ENCODE measurements at places on chromosomes 11 and 22.

DNA sequence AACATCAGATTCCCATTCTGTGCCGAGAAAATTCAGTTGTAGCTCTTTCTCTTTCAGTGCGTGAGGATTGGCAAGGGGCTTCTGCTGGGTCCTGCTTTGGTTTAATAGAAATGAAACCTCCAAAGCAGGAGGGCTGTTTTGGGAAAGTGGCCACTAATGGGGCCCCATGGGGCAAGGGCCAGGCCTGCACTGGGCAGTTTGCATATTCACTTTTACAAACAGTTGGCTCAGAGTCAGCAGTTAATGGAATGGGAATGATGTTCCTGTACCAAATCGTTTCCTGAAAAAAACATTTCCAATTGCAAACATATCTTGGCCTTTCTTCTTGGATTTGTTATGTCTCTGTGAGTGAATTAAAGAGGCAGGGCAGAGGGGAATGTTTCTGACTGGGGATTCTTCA is 92.1 kb downstream of the PARVA start:
- no peak for DNase-seq

DNA sequence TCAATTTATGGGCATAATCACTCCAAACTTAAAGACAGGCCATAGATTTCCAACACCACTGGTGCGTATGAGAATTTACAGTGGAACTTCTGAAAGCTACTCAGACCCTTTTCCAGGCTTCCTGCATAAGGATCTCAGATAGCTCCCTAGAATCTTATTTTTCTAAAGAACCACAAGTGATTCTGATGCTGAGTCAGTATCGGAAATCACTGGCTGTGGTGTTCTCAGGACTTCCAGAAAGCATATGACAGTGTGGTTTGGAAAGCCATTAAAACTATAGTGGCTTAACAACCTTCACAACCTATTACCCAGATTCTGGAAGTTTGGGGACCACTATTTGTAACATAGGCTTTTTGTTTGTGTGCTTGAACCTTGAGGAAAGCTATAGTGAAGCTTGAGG is 756.0 kb downstream of the DLG2 start:
- no peak for DNase-seq

- DNase-seq = no peak
These were observed 31.4 kb downstream of the PLAAT5 start for GRCh38 chr11:63459586-63459985.

- DNase-seq = no peak
These were observed 390.1 kb downstream of the CTTN start for GRCh38 chr11:70788248-70789022.

DNA sequence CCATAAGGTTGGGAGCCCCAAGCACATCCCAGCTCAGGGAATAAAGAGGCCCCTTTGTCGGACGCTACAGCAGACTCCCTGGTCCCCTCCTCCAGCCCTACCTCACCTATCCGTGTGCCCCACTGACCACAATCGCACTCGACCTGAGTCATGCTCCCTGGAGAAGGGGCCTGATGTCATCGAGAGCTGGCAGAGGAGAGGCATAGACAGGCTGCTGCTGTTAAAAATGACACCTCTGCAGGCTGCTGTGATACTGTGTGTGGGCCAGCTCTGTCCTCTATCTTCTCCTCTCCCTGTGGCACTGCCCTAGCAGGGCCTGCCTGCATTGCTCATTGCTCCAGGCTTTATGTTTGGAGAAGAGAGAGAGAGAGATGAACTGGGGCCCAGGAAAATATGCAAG is 123.4 kb upstream of the SYT13 start:
- DNase-seq = no peak

GRCh38 chr22:29951791-29952413 is 68.9 kb downstream of the MTMR3 start:
- DNase-seq = no peak

GRCh38 chr22:25942856-25943411 is 200.9 kb downstream of the MYO18B start:
- no peak for DNase-seq

- no peak for DNase-seq
These were observed 80.9 kb downstream of the MED15 start for GRCh38 chr22:20588092-20588842.

GRCh38 chr11:63764679-63765647 is 3.6 kb downstream of the ZFTA start:
- no peak for DNase-seq

GRCh38 chr11:117814766-117815261 is 9.7 kb downstream of the FXYD2 start:
- peak; percentile 59 for DNase-seq

DNA sequence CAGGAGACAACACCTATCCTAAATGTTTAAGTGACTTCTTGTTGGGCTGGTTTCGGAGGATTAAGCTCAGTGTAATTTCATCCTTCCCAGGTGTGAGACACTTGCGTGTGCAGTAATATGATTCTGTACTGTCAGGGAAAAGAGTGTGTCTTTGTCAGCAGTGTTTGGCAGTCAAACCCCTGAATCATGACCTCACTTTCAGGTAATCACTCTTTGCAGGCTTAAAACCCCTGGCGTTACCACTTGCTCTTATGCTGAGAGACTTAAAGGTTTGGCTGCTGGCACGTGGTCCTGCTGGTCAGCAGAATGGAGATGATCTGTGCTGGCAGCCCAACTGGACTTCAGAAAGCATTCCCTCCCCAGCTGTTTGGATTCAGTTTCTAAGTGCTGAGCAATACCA is 56.1 kb downstream of the APIP start:
- no peak for DNase-seq

- no peak for DNase-seq
These were observed 42.4 kb upstream of the WNT7B start for GRCh38 chr22:46019351-46019750.

GRCh38 chr22:19940536-19941364 is 822 bp upstream of the COMT start:
- no peak for DNase-seq

- no peak for DNase-seq
These were observed 33.5 kb upstream of the CD44 start for GRCh38 chr11:35105319-35106079.

DNA sequence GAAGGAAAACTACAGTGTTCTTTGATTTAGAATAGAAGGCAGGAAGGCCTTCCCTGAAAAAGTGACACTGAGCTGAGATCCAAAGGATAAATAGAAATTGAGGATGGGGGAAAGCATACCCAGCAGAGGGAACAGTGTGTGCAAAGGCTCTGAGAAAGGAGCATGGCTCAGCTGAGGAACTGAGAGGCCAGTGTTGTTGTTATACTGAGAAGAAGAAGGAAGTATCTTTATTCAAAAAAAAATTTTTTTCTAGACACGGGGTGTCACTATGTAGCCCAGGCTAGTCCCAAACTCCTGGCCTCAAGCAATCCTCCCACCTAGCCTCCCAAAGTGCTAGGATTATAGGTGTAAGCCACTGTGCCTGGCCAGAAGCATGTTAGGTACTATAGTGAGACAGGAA is 3.5 kb upstream of the PIK3C2A start:
- DNase-seq = no peak

DNA sequence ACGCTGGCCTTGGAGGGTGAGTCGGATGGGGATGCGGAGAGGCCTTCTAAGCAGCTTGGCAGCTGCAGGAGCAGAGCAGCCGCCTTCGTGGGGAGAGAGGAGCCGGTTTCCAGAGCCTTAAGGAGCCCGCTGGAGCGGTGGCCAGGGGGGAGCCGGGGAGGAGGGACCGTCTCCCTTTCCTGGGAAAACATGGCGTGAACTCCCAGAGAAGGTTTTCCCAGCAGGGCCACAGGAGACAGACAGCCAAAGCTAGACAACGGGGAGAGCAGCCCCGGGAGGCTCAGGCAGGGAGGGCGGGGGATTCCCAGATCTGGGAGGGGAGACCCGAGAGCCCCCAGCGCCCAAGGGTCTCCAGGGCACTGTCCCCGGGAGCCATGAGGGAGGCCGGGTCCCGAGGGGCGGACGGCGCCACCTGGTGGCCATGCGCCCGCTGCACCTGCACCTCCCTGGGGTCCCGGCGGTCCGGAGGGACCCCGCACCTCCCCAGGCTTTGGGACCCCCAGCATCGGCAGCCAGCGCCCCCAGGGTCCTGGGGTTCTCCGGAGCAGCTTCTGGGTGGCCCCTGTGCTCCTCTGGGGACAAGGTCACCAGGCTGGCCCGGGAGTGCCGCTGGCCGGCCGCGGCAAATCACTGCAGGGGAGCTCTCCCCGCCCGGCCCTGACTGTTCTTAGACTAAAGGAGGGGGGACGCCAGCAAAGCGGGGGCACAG is 2.4 kb upstream of the SYT8 start:
- peak; percentile 68 for DNase-seq

GRCh38 chr11:86476109-86476861 is 101.6 kb downstream of the CCDC81 start:
- no peak for DNase-seq

DNA sequence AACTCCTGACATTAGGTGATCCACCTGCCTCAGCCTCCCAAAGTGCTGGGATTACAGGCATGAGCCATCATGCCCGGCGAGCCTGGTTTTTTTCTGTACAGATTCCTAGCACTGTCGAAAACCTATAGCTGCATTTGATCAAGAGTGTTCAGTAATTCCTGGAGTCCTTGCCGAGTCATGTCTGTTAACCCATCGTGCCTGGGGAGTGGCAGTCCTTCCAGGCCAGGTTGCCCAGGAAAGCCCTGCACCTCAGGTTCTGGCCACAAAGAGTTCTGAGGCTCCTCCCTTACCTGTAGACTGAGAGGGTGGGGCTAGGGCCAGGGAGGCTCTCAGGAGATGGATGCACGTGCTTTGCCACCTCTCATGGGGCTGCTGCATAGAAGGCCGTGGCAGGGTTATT is 17.0 kb downstream of the YDJC start:
- no peak for DNase-seq

DNA sequence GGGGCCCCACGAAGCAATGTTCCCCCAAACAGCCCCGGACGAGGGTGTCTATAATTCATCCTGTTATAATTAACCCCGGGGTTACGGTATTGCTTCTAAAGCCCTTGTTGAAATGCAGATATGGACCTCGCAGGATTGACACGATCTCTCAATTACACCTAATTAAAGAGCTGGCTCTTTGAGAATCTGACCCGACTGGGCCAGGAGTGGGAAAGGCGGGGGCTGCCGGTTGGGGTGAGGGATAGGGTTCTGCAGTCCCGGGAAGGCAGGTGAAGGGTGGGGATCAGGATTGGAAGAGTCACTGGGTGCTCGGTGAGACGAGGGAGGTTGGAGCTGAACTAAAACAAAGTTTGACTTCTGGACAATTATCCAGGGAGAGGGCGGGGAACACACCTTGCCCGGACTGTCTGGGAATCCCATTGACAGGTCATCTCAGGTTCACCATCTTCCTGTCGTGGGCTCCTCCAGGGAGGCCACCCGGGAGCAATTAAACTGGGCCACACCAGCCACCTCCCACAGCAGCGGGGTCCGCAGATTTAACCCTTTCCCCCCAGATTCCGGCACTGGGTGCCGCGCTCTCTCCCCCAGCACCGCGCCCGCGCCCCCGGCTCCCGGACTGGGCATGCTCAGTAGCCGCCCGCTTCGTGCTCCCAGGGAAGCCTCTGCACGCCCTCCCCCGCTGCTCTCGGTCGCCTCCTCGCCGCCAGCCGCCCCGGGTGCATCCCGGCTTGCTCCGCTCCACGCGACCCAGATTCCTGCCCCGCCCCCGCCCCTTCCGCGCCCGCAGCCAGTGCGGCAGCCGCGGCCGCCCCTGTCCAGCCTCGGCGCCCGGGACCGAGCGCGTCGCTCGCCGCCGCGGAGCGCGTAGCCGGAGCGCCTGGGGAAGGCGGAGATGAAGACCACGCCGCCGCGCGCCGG is at the start of gene ELMOD1:
Gene ELMOD1 (plus strand): TSS at position 688 of the 918 bp plus-strand sequence. CDS start 27,043 bp downstream, outside the sequence.
- no peak for DNase-seq

DNA sequence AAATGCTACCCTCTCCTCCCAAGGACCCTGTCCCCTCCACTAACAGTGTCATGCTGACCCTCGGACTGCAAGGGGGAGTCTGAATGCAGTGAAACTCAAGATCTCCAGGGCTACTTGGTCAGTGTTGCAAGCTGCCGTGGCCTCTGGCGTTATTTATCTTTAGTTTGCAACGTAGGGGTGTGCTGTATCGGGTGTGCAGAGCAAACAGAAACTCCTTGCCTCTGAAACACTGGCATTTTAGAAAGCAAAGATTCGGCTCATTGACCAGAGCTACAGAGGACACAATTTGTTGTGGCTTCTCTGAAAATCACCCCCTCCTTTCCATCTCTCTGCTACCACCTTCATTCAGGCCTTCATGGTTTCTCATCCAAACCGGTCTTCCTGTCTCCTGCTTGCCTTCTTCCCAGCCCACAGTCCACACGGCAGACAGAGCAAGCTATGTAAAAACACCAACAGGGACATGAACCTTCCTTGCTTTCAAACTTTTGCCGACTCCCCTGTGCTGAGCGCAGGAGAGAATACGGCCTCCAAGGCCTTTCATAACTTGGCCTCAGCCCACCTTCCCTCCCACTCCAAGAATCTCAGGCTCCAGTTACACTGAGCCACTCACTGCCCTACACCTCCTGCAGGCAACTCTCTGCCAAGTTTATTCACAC is 14.9 kb downstream of the FZD4 start:
- DNase-seq = no peak

GRCh38 chr11:44988981-44989635 is 38.4 kb upstream of the TP53I11 start:
- no peak for DNase-seq

DNA sequence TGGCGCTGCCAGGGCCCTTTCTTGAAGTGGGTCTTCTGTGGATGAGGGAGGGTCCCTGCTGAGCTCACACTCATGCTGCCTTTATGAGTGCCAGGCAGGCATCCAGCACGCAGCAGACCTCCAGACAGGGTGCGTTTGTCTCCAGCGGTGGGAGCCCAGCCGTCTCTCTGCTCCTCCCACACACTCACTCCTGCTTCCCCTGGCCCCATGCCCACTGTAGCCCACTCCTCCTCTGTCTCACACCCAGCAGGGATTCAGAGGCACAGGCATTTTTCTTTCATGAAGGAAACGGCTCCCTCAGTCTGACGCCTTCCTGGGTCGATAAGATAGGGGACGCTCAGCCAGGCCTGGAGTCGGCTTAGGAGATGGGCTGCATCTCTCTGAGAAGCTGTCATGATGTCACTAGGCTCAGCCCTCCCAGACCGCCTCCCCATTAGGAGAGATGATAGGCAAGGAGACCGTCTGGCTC is 183.9 kb upstream of the NCAM1 start:
- DNase-seq = no peak

- DNase-seq = no peak
These were observed 2.9 kb upstream of the APOBEC3A start for GRCh38 chr22:38954414-38955043.

DNA sequence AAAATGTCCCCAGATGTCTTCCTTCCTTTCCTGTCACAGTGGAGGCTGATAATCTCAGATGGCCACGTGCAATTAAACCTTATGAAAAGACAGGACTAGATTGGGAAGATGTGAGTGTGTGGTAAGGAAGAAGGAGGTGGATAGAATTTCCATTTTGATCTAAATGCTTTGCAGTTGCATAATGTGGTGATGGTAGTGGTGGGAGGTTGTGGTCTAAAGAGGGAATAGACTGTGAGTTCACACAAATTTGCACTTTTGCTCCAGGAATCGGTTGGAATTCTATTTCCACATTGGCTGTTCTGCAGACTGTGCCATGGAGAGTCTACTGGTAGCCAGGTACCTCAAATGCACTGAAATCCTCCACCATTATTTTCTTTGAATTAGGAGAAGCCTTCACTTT is 93.3 kb downstream of the ZBTB16 start:
- DNase-seq = no peak
